ENCODE measurements at places on chromosomes 5 and 9.

- DNase-seq, result no peak
These were observed 681.9 kb upstream of the ARRDC3 start for GRCh38 chr5:92064993-92065392.

DNA sequence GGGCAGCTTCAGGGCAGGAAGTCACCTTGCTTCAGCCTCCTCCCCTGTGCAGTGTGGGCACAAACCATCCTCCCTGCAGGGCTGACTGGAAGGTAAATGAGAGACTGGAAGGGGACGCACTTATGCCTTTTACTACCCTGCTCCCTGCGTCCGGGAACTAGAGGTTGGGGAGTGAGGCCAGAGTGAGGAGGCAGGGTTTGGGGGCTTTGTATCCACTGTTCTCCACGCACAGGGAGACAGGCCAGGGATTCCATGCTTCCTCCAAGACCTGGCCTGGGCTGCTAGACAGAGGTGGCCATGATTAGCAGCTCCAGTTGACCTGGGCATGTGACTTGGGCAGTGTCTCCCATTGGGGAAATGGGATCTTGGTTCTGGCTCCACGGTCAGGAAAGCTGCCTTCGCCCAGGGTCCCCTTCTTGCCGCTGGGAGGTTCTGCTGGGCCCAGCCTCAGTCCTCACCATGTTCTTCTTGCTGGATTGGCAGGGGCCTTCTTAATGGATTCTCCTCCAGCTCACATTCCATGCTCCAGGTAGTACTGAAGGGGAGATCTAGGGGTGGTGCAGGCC, 37.0 kb upstream of the PSD2 start:
- DNase-seq, result no peak

DNA sequence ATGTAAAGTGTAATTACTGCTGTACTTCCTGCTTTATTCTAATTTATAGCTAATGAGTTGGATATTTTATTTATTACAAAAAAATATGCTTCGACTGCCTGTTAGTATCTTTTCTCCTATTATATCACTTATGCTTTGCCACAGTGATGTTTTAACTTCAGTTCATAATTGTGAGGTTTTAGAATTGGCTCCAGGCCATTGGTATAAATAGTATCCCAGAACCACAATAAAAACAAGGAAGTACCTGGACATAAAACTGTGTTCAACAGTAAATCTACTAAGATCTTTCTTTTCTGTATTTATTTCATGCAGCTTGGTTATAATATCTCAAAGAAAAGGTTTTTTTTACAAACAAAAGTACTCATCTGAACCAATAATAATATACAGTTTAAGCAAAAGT, 354.3 kb upstream of the CDH9 start:
- no peak for DNase-seq

DNA sequence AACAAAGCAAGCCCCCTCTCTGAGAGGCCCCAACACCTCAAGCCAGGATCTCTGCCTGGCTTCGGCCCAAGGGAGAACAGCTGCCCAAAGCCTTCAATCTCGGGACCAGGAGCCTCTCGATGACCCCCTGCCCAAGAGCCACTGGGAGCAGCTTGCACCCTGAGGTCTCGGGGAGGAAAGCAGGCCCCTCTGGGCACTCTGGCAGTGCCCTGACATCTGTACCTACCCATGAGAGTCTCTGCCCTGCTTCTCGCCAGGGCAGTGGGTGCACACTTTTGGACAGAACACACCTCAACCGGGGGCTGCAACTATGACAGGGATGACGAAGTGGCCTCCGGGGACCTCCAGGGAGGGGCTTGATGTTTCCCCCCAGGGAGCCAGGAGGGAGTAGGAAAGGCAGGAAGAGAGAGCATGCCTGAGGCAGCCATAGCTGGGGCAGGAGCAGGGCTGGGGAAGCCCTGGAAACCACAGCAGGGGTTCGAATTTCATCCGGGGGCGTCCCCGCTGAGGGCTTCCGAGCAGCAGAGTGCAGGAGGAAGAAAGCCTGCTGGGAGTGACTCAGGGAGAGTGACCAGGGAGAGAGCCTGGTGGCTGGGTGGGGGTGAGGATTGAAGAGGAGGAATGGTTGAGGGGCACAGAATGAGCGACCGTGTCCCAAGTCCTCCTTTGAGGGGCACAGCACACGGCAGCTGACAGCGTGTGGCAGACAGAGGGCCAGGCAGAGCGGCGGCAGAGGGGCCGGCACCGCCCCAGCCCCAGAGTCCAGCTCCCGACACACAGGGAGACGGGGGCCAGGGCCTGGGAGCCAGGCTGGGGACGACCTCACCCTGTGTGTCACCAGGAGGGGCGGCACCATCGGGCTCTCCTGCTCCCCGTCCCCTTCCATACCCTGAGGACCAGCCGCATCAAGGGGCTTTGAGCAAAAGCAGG, 1.8 kb downstream of the LPCAT1 start:
- DNase-seq, result peak; percentile 26

- DNase-seq, result no peak
These were observed 17.0 kb upstream of the NTNG2 start for GRCh38 chr9:132144708-132145365.

DNA sequence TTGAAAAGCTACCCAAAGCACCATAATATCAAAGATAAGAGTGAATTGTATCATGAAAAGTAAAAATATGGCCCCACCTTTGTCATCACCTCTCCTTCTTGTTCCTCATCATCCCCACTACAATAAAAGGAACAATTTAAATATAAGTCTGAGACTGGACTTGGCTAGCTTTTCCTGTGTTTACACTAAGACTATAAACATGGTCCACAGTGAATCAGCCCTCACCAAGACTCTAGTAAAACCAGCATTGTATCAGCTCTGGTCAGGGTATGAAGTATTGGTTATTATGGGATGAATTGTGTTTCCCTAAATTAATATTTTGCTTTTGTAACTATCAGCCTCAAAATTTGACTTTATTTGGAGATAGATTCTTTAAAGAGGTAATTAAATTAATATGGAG, 105.4 kb downstream of the SLC25A46 start:
- no peak for DNase-seq

- DNase-seq, result no peak
These were observed 42.7 kb upstream of the NCS1 start for GRCh38 chr9:130129432-130130061.

- DNase-seq, result no peak
These were observed 222.6 kb downstream of the MEF2C start for GRCh38 chr5:88660264-88660946.

DNA sequence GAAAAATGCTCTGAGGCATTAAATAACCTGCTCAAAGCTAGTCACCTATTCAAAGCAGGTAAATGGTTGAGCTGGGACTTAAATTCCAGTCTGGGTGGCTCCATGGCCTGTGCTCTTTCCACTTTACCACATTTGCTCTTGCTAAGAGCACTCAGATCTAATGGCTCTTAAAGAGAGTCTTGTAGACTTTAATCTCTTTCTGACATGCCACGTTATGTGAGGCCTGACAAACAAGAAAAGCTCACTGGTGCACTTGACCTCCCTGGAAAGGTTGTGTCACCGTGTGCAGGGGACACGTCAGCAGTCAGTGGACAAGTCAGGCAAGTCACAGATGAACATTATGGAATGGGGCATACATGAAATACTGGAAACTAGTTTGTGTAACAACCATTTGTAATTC, 129.9 kb upstream of the RPS23 start:
- no peak for DNase-seq

DNA sequence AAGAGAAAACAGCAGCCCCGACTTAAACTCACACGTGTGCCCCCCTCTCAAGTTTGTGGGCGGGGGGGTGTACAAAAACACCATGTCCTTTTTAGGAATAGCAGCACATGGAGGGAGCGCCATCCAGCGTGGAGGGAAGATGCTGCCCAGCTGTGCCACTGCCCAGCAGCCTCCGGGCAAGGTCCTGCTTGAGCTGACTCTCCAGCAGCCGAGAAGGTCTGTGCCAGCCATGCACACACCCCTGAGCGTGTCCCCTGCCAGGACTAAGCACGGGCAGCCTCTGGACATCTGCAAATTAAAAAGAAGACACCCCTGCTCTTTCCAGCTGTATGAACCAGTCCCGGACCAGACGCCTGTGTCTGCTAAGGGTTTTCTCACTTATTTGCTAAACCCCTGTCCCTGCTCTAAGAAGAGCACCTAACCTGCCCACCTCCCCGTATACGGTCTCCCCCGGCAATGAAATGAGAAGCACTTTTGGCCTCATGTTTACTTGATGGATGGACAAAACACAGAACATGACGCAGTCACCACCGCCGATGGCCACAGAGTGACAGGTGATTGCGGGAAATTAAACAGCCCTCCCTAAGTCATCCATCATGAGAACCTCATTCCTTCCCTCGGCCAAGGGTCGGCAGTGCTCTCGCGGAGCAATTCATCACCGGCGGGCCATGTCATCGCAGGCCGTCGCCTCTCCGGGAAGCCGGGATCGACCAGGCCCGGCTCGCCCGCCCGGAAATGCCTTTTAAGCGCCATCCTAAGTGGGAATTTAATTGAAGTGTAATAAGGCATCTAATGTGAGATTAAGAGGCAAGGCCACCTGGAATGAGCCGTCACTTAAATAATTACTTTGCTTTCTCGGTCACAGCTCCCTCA, 96.9 kb downstream of the OLFM1 start:
- DNase-seq, result no peak

- no peak for DNase-seq
These were observed 263.1 kb upstream of the RGMB start for GRCh38 chr5:98510143-98510985.

- no peak for DNase-seq
These were observed 64.7 kb upstream of the PALM2AKAP2 start for GRCh38 chr9:109715344-109715743.

GRCh38 chr9:114007991-114008666, 70.0 kb downstream of the AMBP start:
- DNase-seq, result no peak

- DNase-seq, result no peak
These were observed 337.9 kb upstream of the RFX3 start for GRCh38 chr9:3863686-3864085.

- DNase-seq, result no peak
These were observed 297.0 kb downstream of the SLIT3 start for GRCh38 chr5:169003721-169004541.

- DNase-seq, result no peak
These were observed 312.4 kb downstream of the ARL15 start for GRCh38 chr5:53997736-53998627.

DNA sequence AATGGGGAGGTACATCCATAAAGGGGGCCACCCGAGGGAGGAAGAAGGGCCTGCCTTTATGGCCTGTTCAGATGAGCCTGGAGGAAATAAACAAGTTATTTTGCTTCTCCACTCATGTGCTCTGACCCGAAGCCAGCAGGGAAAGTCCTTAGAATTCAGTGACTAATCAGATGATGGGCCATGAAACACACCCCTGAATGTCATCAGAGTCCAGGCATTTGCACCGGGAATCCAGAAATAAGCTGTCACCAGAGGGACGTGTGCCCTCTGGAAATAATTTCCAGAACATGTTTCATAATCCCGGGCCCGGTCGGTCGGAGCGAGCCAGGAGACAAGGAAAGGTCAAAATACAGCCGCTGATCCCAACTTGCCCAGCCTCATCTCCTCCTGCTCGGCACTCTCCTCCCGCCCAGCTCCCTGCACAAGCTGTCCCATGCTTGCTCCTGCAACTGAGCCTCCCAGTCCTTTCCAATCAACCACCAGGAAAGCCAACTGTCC, 73.6 kb upstream of the ZNF622 start:
- no peak for DNase-seq

DNA sequence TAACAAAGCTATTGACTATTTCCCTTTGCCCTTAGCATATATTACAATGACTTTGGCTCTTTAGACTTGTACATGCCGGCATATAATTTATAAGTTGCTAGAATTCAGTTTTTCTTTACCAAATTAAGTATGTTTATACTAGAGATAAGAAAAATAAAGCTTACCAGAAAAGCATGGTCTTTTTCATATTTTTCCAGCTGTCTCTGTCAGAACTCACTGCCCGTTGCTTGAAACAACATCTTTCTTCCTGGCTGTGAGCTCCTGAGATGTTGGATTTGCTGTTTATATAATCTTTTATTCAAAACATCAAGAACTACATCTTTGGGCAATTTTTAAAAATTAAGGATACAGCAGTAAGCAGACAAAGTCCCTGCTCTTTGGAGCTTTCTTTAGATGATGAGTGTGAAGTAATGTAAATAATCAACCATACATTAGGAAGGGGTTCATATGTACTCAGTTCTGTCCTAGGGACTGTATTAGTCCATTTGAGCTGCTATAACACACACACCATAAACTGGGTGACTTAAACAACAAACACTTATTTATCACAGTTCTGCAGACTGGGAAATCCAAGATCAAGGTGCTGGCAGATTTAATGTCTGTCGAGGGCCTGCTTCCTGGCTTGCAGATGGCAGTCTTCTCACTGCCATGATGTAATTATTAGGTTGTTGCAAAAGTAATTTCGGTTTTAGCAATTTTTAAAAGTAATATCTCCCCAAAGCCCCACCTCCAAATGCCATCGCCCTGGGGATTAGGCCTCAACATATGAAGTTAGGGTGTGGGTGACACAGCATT, 45.4 kb upstream of the RANBP3L start:
- no peak for DNase-seq

DNA sequence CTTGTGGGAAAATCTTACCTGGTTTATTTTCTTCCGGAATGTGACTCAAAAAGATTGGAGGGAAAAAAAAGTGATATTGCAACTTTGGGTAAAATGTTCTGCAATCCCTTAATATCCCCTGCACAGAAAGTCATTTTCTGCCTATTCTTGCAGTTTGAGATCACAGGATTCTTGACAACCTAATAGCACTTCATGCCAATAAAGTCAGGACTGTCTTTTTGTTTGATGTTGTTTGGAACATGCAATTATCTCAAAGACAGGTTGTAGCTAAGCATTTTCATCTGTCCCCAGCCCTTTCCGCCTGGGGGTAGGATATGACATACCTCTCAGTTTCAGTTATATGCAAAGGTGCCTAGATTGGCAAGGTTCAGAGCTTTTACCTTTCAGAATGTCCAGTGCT, 63.9 kb downstream of the ALDH1A1 start:
- DNase-seq, result no peak
